ENCODE measurements at places on chromosomes 1 and 21.

GRCh38 chr1:147891088-147891487 is 11.5 kb upstream of the GJA8 start:
- no peak for DNase-seq

- DNase-seq, result no peak
Measured at GRCh38 chr1:91673613-91674012, 173.0 kb downstream of the CDC7 start.

GRCh38 chr21:34890724-34891612 is 158.1 kb downstream of the RUNX1 start:
- no peak for DNase-seq

- DNase-seq, result no peak
Measured at GRCh38 chr1:154151311-154151710, 3.6 kb downstream of the NUP210L start.

GRCh38 chr1:226108935-226109828 is 46.7 kb downstream of the H3-3A start:
- DNase-seq, result no peak
